ENCODE measurements at places on chromosomes 13 and 19.

DNA sequence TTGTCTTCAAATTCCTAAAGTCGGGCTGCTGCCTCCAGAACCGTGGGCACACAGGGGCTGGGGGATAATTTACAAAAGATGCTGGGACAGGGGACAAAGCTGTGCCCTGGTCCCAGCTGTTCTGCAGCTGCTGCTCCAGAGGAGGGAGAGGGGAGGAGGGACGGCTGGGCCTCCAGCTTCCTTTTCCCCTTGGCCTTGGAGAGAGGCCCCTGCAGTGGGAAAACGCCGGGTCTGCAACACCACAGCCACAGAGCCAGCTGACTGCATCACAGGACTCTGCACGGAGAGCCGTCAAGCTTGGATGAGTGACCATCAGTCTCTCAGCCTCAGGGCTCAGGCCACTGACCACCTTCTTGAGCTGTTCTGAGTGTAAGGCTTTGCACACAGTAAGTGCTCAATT is 6.1 kb downstream of the DOCK6 start:
- DNase-seq = no peak

- no peak for DNase-seq
These were observed 165.2 kb downstream of the STK24 start for GRCh38 chr13:98411617-98412265.

GRCh38 chr13:54611390-54611789 is 1582.8 kb downstream of the OLFM4 start:
- no peak for DNase-seq

DNA sequence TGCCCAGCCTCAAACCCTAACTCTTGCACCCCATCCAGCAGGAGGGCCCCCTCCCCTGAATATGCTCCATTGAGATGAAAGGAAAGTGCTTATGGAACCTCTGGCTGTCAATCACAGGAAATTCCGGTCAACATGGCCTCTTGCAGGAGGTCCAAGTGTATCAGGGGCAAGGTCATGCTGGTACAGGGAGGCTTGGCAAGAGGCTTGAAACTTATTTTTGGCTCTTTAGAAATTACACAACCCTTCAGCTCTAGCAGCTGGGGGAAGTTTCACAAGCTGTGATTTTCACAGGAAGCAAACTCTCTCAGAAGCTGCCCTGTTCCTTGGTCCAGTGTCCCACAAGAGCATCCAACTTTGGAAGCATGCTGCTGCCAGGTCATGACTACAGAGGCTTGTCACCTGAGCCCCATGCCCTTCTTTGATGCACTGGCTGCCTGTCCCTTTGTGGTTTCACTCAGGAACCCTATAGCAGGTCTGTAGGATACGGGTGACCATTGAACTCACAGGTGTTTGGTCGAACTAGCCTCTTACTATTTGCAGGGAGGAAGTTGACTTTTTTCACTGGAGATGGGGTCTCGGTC is 8.4 kb downstream of the ASF1B start:
- DNase-seq = no peak

DNA sequence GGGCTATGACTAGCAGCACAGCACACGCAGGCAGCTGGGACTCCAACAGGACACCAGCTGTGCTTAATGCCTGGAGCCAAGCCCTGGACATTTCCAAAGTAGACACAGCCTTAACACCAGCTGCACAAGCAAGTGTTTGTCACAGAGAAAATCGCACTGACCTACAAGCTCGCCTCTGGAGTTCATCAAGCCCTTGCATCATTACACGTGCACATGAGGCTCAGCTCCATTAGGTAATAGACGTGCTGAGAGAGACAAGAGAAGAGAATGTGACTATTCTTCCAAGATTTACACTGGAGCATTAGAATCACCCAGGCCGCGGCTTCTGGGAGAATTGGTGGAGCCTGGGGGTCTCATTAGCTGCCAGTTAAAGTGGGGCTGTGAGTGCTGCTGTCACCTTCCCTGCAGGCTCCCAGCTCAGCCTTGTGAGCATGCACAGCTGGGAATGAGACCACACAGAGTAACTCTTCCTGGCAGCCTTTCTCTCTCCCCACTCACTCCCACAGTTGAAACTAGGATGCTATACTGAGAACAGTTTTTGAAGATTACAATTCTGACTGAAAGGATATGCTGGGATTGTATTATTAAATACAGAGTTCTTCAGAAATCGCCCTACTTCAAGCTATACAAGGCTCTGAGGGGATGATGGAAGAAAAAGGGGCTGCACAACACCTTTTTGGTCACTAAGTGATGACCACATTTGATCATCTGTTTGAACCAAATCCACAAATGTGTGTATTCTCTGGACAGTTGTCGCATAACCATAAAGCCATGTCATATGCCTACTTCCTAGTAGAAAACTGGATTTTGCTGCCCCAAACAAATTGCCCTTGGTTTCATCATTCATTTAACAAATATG is 10.5 kb downstream of the STOML3 start:
- no peak for DNase-seq

DNA sequence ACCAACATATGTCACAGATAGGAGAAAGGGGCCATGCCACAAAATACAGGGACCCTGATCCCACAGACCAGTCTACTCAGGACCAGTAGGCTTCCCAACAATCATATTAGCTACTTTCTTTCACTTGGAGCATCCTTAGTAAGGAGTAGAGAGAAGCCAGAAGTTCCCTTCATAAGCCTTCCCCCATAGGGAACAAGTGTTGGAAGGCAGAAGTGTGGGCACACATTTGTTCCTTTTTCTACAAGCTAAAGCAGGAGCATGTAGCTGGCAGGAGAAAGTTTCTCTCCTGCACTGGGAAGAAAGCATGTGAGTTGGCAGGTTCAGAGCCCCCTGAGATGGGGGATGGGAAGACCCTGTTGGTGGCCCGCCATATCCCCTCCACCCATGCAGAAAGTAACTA is 165.4 kb downstream of the KCTD12 start:
- no peak for DNase-seq

DNA sequence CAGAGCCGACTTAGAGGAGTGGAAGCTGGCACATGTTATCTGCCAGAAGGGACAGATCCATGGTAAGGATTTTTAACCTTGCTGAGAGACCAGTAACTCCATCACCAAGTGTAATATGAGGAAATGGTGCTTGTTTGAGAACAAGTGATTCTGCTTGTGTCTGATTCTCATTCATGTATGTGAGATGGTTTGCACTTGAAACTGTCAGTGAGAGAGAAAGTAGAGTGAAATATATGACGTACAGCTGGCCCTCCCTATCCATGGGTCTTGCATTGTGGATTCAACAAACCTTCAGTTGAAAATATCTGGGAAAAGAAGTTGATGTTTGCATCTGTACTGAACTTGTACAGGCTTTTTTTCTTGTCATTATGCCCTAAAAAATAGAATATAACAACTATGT is 2.0 kb upstream of the ZNF461 start:
- DNase-seq = no peak

- DNase-seq = no peak
These were observed 589 bp downstream of the RBM26 start for GRCh38 chr13:79405501-79405830.

GRCh38 chr13:40102854-40103253 is 447.4 kb downstream of the COG6 start:
- no peak for DNase-seq

DNA sequence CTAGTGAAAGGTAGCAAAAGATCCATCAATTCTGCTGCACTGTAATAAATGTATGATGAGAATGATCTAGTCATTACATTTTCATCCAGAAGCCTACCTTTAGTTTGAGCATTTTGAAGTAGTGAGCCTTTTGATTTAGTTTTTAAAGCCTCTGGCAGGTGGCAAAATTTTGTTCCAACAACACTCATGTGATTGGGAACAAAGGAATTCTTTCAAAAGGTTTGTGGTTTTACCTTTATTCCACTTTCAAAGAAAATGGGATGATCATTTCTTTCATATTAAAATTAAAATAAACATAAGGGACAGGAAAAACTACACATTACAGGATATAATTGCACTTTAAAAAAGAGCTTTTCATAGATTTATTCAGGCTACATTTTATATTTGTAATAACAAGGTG is 260.2 kb downstream of the DACH1 start:
- DNase-seq = no peak

DNA sequence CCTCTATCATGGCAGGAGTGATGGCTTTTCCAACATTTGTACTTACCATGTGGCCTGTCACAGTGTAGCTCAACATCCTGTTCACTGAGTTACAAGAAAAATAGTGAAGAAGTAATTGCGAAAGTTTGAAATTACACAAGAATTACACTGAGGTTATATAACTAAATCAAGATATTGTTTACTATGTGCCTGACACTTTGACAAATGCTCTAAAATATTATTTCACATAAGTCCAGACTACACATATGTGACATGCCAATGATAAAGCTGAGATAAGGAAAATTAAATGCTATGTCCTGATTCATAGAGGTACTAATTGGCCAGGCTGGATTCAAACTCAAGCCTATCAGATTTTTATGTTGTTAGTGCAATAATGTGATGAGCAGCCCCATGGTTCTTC is 451.7 kb downstream of the PCDH9 start:
- DNase-seq = no peak

GRCh38 chr19:2970201-2970835 is 7.0 kb upstream of the TLE6 start:
- no peak for DNase-seq

DNA sequence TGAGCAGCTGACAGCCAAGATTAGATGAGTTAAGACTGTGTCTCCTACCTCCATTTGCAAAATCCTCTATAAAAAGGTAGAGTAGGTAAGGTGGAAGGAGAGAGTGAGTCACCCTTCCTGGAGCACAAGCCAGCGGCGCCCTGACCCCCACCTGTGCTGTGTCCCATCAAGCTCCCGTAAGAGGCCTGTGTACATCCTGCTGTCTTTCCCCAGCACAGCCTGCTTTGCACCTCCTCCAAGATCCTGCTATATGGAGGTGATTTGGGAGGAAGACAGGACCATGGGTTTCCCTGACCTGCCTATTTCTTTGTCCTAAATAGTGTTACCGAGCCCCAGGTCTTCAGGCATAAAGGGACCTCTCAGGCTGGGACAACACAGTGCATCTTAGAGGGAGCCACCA is 62.3 kb upstream of the UQCRFS1 start:
- DNase-seq = no peak

GRCh38 chr13:67351114-67351513 is 121.0 kb upstream of the PCDH9 start:
- DNase-seq = no peak

DNA sequence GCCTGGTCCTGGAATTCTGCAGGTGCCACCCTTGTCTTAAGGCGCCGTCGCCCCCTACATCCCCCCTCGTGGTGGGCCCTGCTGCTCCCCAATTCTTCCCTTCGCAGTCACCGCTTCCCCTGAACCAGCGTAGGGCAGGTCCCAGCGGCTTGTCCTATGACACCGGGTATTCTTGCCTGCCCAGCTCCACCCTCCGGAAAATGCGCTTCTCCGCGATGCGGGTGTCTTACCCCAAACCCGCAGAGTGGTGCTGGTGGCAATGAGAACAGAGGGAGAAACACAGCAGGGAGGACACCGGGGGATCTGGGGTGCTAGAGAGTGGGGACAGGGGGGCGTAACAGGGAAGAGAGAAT is 9.0 kb downstream of the ZNF808 start:
- DNase-seq = no peak

DNA sequence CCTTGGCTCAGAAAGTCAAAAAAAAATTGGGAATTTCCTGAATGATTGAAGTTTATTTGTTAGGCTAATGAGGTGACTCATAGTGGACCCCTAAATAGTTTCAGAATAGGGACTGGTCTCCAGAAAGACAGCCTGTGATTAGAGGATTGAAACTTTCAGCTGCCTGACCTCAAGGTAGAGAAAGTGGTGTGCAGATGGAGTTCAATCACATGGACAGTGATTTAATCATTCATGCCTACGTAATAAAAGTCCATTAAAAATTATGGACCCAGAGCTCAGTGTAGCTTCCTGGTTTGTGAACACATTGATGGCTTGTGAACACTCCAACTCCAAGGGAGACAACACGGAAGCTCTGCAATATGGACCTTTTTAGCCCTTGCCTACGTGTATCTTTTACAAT is 533.2 kb upstream of the PCDH9 start:
- DNase-seq = no peak

- DNase-seq = no peak
These were observed 17.7 kb downstream of the ZMYM5 start for GRCh38 chr13:19845758-19846157.

All from NCI-H2171 (cell line).